ENCODE measurements at places on chromosomes 16 and 17. TPM values are rescaled to one million over a fixed set of nuclear protein-coding genes. Genes with fewer than 3 reads are reported as not detected.

DNA sequence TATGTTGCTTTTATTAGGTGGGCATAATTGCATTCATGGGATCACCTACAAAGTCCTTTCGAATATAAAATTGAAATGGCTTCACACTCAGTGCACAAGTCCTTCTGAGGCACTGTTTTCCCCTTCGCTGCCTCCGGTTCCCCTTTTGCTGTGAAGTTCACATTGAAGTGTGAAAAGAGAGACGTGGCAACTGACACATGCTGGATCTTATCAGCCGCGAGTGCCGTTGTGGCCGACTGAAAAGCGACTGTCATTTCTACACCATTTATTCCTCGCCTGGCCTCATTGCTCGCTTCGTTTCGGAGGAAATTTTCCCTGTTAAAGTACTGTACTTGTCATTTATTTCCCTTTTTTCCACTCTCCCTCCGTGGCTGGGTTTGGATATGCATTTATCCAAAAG is 423.5 kb downstream of the MAF start:
- no peak for DNase-seq

DNA sequence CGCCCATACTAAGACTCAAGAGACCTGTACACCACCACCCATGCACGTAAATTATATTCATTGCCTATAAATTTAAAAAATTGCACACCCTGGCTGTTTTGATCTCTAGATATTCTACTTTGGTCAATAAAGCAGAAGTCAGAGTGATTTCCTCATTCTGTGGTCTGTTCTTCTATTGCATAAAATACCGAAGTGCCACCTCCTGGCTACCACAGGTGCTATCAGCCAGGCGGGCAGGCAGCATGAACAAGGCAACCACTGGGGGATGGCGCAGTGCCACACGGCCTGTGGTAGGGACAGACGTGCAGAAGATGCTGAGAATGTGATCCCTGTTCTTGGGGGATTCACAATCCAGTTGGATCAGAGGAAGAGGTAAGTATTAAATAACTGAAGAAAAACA is 122.3 kb downstream of the CDK5R1 start:
- peak; percentile 4 for DNase-seq

DNA sequence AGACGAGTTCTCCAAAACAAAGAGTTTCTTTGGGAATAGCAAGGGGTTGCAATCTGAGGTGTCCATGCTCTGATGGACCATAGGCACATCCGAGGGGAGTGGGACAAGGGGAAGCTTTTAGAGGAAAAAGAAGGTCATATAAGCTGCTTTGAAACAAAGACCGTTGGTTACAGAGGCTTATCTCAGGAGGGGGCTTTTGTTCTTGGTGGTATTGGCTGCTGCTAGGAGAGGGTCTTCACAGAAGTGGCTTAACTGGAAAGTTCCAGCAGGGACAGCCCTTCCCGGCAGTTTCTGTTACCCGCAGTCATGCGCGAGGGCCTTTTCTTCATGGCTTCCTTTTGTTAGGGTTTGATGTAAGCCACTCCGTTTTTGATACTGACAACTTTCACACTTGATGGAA is 76.0 kb downstream of the RAP1GAP2 start:
- DNase-seq, result no peak

- no peak for DNase-seq
These were observed 107.6 kb downstream of the SLC39A11 start for GRCh38 chr17:72984926-72985325.

Gene MAPT
- 0.29 TPM for total RNA-seq

Gene SPHK1
- 52.5 TPM for total RNA-seq

Gene PABPN1L
- not detected for total RNA-seq

Gene CCDC78
- 2.9 TPM for total RNA-seq

Gene SLC12A3
- not detected for total RNA-seq

Data from HFFc6 (cell line).